ENCODE measurements at places on chromosomes 6 and 20. TPM values are rescaled to one million over a fixed set of nuclear protein-coding genes. Genes with fewer than 3 reads are reported as not detected.
A peak's percentile ranks its signal among the peaks of the same experiment; 100 is the strongest.

DNA sequence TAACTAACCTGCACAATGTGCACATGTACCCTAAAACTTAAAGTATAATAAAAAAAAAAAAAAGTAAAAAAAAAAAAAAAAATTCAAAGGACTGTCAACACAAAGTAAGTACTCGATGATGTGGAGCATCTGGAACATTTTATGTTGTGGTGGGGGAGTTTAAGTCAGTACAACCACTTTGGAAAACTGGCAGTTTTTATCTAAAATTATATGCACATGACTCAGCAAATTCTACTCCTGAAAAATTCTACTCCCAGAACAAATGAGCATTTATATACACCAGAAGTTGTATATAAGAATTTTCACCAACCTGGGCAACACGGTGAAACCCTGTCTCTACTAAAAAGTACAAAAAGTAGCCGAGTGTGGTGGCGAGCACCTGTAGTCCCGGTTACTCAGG lies 36.9 kb upstream of the CCDC28A start:
- H3K4me1 ChIP-seq, result no peaks in the 10 kb centered on the region
- H3K4me3 ChIP-seq, result no peak overlapping the region
- no peak overlapping the region for H3K27ac ChIP-seq
- DNase-seq, result no peak

The MROH8 gene
- 2.1 TPM for total RNA-seq

DNA sequence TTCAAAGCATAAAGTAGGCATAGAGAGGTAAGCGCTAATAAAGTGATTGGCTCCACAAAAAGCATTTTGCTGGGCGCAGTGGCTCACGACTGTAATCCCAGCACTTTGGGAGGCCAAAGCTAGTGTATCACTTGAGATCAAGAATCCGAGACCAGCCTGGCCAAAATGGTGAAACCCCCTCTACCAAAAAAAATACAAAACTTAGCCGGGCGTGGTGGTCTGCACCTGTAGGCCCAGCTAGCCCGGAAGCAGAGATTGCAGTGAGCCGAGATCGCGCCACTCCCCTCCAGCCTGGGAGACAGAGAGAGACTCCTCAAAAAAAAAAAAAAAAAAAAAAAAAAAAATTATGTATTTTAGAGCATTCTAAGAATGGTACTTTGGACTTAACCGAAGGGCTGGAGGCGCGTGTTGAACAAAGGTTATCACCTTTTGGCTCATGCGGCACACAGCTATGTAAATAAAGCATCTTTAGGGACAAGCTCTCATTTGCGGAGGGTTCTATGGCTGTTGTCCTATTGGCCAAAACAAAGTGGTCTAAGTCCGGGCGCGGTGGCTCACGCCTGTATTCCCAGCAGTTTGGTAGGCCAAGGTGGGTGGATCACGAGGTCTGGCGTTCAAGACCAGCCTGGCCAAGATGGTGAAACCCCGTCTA lies 17.4 kb downstream of the HFE start:
- H3K36me3 ChIP-seq, result no peaks in the 10 kb centered on the region
- H3K4me3 ChIP-seq, result peak overlapping the region; percentile 52
- peak overlapping the region; percentile 90 for H3K27ac ChIP-seq
- H3K4me1 ChIP-seq, result no peaks in the 10 kb centered on the region
- DNase-seq, result peak; percentile 81

The KIAA0408 gene
- not detected for total RNA-seq

The LRRC1 gene
- total RNA-seq, result 0.64 TPM

- H3K4me3 ChIP-seq, result no peak overlapping the region
- no peaks in the 10 kb centered on the region for H3K27me3 ChIP-seq
- no peaks in the 10 kb centered on the region for H3K36me3 ChIP-seq
- H3K27ac ChIP-seq, result no peak overlapping the region
- DNase-seq, result no peak
Observed at GRCh38 chr20:23254034-23254433, 96.6 kb upstream of the NXT1 start.

DNA sequence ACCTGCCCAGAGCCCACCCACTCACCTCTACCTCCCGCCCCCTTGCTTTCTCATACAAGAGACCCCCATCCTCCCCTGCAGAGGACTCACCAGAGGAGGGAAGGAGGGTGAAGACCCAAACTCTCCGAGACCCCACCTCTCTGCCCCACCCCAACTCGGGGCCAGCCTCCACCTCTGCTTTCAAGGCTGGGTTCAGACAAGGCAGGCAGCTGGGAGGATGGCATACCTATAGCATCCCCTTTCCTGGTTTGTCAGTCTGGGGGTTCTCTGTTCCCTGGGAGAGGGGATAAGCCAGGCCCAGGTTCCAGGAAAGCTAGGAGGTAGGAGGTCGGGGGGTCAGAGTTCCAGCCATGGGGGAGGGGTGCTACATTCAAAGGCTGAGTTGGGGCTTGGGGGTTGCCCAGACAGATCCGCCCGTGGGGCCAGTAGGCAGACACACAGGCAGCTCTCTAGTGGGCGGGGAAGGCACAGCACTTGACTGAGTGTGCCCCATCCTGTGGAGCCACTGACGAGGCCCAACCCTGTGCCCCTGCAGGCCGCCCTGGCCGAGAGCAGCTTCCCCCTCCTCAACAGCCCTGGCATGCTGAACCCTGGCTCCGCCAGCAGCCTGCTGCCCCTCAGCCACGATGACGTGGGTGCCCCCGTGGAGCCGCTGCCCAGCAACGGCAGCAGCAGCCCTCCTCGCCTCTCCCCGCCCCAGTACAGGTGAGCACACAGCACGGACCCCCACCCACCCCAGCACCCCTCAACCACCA lies 40.8 kb upstream of the MDFI start:
- no peak for DNase-seq
- H3K27ac ChIP-seq, result no peak overlapping the region
- H3K36me3 ChIP-seq, result no peaks in the 10 kb centered on the region
- H3K4me3 ChIP-seq, result no peak overlapping the region
- no peaks in the 10 kb centered on the region for H3K27me3 ChIP-seq

GRCh38 chr6:34891296-34891695 lies 2.2 kb downstream of the ANKS1A start:
- no peaks in the 10 kb centered on the region for H3K27me3 ChIP-seq
- peaks cover 18% of the 10 kb centered on the region for H3K4me1 ChIP-seq
- no peaks in the 10 kb centered on the region for H3K36me3 ChIP-seq
- H3K4me3 ChIP-seq, result peak overlapping the region; percentile 98

The BPIFA2 gene
- not detected for total RNA-seq

DNA sequence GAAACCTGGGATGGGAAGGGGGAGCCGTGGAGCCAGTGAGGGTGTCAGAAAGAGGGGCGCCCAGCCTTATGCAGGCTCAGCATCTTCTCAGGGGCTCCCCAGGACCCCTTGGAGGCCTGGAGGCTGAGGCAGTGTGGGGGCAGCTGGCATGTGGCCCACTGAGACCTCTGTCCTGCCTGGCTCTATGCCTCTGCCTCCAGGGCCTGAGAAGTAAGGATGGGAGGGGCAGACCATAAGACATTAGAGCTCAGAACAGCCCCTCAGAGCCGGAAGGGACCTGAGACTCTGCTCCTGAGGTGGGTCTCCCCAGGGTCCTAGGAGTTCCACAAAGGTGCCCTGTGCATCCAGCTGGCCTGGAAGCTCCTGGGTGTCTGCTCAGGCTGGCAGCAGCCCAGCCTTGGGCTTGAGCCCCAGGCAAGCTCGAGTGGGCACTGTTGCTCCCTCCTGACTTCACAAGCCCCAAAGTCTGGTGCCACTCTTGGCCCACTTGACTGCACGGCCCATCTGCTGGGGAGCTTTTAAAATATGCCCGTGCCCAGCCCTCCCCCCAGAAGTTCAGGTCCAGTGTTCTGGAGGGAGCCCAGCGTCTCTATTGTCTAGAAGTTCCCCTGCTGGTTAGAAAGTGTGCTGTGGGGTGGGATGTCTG lies 126.8 kb downstream of the GRM4 start:
- no peaks in the 10 kb centered on the region for H3K36me3 ChIP-seq
- no peaks in the 10 kb centered on the region for H3K4me1 ChIP-seq
- no peak overlapping the region for H3K4me3 ChIP-seq
- no peak for DNase-seq
- H3K27me3 ChIP-seq, result no peaks in the 10 kb centered on the region
- no peak overlapping the region for H3K27ac ChIP-seq

DNA sequence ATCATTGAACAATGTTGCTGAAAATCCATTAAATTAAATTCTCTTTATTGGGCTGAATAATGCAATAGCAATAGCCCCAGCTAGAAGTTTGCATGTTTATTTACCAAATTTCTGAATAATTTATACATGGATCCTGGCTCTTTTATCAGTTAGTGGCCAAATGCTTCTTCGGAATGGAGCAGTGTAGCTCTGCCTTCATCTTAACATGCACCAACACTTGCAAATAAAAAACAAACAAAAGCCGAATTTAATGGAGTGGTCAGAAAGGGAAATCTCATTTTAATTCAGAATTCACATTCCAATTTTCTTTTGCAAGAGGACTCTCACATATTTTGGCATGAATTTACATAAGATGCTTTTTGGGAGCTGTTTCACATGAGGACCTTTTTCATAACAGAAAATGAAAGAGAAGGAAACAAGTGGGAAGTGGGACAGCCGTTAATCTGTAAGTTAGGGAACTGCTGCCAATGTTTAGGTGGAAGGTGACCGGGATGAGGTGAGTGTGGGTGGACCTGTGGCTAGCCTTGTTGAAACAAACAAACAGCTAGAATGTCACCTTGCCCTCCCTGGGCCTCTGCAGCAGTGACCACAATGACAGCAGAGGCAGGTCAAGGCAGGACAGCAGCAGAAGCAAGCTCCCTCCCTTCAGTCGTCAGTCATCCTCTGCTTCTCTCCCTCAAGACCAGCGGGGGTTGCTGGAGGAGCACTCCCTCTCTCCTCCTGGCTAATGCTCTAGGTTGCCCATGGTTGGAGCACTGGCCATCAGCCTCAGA lies 73.2 kb downstream of the INSM1 start:
- no peak for DNase-seq
- no peaks in the 10 kb centered on the region for H3K27me3 ChIP-seq
- no peak overlapping the region for H3K27ac ChIP-seq
- H3K4me1 ChIP-seq, result no peaks in the 10 kb centered on the region

The TCP11 gene
- not detected for total RNA-seq

Data from right lobe of liver (tissue), 6 donors.